ENCODE measurements at places on chromosomes 11 and 22. TPM values are rescaled to one million over a fixed set of nuclear protein-coding genes. Genes with fewer than 3 reads are reported as not detected.

GRCh38 chr11:20177136-20177535 lies 16.9 kb upstream of the DBX1 start:
- H3K4me1 ChIP-seq: no peaks in the 10 kb centered on the region
- no peaks in the 10 kb centered on the region for H3K36me3 ChIP-seq
- no peak for DNase-seq
- H3K27ac ChIP-seq: no peak overlapping the region
- no peak overlapping the region for H3K4me3 ChIP-seq

CARNS1 gene
- not detected for polyA plus RNA-seq

DNA sequence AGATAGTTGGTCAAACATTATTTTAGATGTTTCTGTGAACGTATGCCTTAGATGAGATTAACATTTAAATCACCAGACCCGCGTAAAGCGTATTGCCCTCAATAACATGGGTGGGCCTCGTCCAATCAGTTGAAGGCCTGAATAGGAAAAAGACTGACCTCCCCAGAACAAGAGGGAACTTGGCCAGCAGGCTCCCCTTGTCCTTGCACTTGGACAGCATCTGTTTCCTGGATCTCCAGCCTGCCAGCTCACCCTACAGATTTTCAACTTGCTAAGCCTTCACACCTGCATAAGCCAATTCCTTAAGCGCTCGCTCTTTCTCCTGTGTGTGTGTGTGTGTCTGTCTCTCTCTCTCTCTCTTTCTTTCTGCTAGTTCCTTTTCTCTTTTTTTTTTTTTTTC lies 8.2 kb downstream of the TOM1 start:
- H3K27ac ChIP-seq: no peak overlapping the region
- H3K4me1 ChIP-seq: peaks cover 11% of the 10 kb centered on the region
- no peaks in the 10 kb centered on the region for H3K27me3 ChIP-seq
- no peak overlapping the region for H3K4me3 ChIP-seq
- no peak for DNase-seq
- peaks cover 2% of the 10 kb centered on the region for H3K36me3 ChIP-seq

DNA sequence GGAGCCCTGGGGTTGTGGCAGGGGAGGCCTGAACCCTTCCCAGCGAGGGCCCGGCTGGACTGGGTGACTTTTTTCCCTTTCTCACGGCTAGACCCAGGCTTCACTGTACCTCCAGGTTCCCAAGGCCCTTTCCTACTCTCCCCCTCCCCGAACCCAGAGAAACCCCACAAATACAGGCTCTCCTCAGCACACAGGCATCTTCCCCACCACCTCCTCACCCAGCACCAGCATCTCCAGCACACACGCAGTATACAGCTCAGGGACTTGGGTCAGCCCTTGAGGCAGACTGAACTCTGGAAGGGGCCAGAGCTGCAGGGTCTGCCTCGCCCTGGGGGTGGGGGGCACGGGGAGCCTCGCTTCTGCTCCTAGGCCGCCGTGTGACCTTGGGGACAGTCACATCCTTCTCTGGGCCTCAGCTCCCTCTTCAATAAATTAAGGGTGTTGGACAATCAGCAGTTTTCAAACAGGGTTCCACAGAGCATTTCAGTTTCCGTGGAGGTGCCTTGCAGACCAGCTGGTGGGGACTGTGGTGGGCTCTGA lies 4.5 kb downstream of the TMPRSS13 start:
- no peak for DNase-seq
- no peak overlapping the region for H3K4me3 ChIP-seq
- no peaks in the 10 kb centered on the region for H3K4me1 ChIP-seq
- no peaks in the 10 kb centered on the region for H3K36me3 ChIP-seq
- H3K27me3 ChIP-seq: no peaks in the 10 kb centered on the region

DNA sequence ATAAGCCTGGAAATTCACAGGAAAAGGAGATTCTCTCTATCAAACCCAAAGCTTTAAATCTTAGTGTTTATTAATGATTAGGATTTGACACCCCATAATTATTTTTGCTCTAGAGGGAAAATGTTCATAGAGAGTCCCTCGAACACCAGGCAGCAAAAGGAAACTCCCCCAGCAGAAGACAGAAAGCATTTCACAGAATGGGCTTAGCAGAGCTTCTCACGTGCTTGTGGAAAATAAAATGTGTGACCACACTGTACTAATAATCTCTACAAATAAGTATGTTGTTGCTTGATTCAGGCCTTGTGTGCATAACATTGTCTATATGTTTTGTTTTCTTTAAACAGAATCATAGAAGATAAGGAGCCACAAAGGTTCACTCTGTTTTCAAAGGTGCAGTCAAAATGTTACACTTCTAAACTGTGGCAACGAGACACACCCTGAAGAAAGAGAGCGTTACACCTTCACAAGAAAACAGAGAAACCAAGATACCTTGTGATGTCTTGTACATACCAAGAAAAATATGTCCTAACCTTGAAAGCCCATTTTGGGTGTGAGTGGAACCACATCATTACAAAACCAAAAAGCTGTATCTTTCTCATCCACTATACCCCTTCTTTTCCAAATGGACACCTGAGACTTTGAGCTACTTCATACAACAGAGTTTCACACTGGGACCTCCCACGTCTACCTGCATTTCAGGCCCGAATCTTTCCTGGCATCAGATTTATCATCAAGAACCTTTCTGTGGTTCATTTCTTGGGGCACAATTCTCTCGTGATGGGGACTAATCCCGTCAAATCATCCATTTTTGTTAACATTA lies 282.5 kb downstream of the ETS1 start:
- H3K27me3 ChIP-seq: no peaks in the 10 kb centered on the region
- no peak overlapping the region for H3K27ac ChIP-seq
- no peaks in the 10 kb centered on the region for H3K36me3 ChIP-seq
- no peak overlapping the region for H3K4me3 ChIP-seq
- DNase-seq: no peak
- H3K4me1 ChIP-seq: peaks cover 3% of the 10 kb centered on the region

- DNase-seq: no peak
- no peak overlapping the region for H3K4me3 ChIP-seq
- no peak overlapping the region for H3K27ac ChIP-seq
- no peaks in the 10 kb centered on the region for H3K27me3 ChIP-seq
- H3K4me1 ChIP-seq: no peaks in the 10 kb centered on the region
- no peaks in the 10 kb centered on the region for H3K36me3 ChIP-seq
Measured at GRCh38 chr11:28649922-28650321, 541.7 kb downstream of the METTL15 start.

GRCh38 chr11:1405186-1406020 lies 15.7 kb downstream of the BRSK2 start:
- peaks cover 6% of the 10 kb centered on the region for H3K27me3 ChIP-seq
- H3K4me1 ChIP-seq: no peaks in the 10 kb centered on the region
- DNase-seq: no peak
- H3K27ac ChIP-seq: no peak overlapping the region
- no peak overlapping the region for H3K4me3 ChIP-seq

KRTAP5-8 gene
- 0.16 TPM for polyA plus RNA-seq

USH1C gene
- polyA plus RNA-seq: 293 TPM

GRCh38 chr22:39238966-39239505 lies 5.7 kb downstream of the PDGFB start:
- no peak overlapping the region for H3K27ac ChIP-seq
- no peak overlapping the region for H3K4me3 ChIP-seq
- peaks cover 6% of the 10 kb centered on the region for H3K4me1 ChIP-seq
- H3K27me3 ChIP-seq: peaks cover 11% of the 10 kb centered on the region
- DNase-seq: no peak

DNA sequence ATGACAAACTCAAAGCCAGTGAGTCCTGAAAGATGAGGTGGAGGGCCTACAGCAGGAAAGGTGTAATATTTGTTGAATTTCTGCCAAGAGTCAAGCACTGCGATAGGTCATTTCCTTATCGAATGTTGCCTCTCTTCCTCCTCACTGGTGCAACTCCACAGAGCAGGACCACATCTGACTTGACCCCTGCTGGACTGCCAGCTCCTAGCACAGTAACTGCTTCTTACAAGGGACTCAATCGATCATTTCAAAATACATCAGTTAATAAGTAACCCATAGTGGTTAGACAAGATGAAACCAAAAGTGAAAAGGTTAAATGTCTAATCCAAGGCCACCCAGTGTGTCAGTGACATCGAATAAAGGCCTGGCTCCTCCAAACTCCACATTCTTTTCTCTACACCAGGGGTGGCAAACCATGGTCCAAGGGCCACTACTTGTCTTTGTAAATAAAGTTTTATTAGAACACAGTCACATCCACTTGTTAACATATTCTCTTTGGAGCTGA lies 98.5 kb upstream of the CSNK2A3 start:
- H3K27me3 ChIP-seq: no peaks in the 10 kb centered on the region
- no peak overlapping the region for H3K4me3 ChIP-seq
- no peaks in the 10 kb centered on the region for H3K4me1 ChIP-seq
- peak; percentile 70 for DNase-seq
- H3K36me3 ChIP-seq: no peaks in the 10 kb centered on the region
- H3K27ac ChIP-seq: no peak overlapping the region

- H3K27me3 ChIP-seq: no peaks in the 10 kb centered on the region
- peaks cover 11% of the 10 kb centered on the region for H3K36me3 ChIP-seq
Measured at GRCh38 chr11:43923406-43924111, 18.9 kb upstream of the C11orf96 start.

- no peaks in the 10 kb centered on the region for H3K27me3 ChIP-seq
- no peaks in the 10 kb centered on the region for H3K36me3 ChIP-seq
- no peak for DNase-seq
- peaks cover 3% of the 10 kb centered on the region for H3K4me1 ChIP-seq
Measured at GRCh38 chr11:96384156-96384555, 5.6 kb downstream of the CCDC82 start.

- H3K4me1 ChIP-seq: no peaks in the 10 kb centered on the region
- H3K27me3 ChIP-seq: peaks cover 77% of the 10 kb centered on the region
- no peak for DNase-seq
- no peaks in the 10 kb centered on the region for H3K36me3 ChIP-seq
- H3K27ac ChIP-seq: no peak overlapping the region
- peak overlapping the region; percentile 50 for H3K4me3 ChIP-seq
Measured at GRCh38 chr11:79439886-79440570, 802 bp downstream of the TENM4 start.

- H3K36me3 ChIP-seq: no peaks in the 10 kb centered on the region
- H3K4me3 ChIP-seq: no peak overlapping the region
- no peak for DNase-seq
- no peaks in the 10 kb centered on the region for H3K27me3 ChIP-seq
- no peak overlapping the region for H3K27ac ChIP-seq
- no peaks in the 10 kb centered on the region for H3K4me1 ChIP-seq
Measured at GRCh38 chr11:78195917-78196560, 7.3 kb downstream of the USP35 start.

DNA sequence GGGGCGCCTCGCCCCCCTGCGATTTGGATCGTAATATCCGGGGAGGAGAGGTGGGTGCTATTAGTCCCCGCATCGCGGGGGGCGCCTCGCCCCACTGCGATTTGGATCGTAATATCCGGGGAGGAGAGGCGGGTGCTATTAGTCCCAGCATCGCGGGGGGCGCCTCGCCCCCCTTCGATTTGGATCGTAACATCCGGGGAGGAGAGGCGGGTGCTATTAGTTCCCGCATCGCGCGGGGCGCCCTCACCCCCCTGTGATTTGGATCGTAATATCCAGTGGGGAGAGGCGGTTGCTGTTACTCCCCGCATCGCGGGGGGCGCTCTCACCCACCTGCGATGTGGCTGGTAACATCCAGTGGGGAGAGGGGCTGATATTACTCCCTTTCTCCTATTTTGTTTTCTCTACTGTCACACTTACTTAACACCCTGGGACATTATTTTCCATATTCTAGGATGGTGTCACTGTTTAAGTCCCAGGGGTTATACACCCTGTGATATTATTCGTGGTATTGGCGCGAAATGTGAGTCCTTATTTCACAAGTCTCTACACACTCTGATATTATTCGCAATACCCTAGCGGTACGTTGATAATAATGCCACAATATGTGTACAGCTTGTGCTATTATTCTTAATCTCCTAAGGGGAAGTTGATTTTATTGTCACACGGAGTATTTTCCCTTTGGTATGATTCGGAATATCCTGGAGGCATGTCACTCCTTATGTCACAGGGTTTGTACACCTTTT lies 57.8 kb upstream of the ALDH3B2 start:
- peak overlapping the region; percentile 19 for H3K4me3 ChIP-seq
- H3K27me3 ChIP-seq: no peaks in the 10 kb centered on the region
- H3K4me1 ChIP-seq: no peaks in the 10 kb centered on the region
- no peak overlapping the region for H3K27ac ChIP-seq
- no peaks in the 10 kb centered on the region for H3K36me3 ChIP-seq
- peak; percentile 8 for DNase-seq

GRCh38 chr11:66450560-66450959 lies 11.9 kb upstream of the MRPL11 start:
- H3K27ac ChIP-seq: no peak overlapping the region
- no peaks in the 10 kb centered on the region for H3K4me1 ChIP-seq
- no peaks in the 10 kb centered on the region for H3K36me3 ChIP-seq
- no peak for DNase-seq
- H3K4me3 ChIP-seq: no peak overlapping the region

OR5A1 gene
- polyA plus RNA-seq: not detected

SLC22A25 gene
- not detected for polyA plus RNA-seq

SGSM1 gene
- 11.0 TPM for polyA plus RNA-seq

SAA2 gene
- polyA plus RNA-seq: 1.1 TPM

DNA sequence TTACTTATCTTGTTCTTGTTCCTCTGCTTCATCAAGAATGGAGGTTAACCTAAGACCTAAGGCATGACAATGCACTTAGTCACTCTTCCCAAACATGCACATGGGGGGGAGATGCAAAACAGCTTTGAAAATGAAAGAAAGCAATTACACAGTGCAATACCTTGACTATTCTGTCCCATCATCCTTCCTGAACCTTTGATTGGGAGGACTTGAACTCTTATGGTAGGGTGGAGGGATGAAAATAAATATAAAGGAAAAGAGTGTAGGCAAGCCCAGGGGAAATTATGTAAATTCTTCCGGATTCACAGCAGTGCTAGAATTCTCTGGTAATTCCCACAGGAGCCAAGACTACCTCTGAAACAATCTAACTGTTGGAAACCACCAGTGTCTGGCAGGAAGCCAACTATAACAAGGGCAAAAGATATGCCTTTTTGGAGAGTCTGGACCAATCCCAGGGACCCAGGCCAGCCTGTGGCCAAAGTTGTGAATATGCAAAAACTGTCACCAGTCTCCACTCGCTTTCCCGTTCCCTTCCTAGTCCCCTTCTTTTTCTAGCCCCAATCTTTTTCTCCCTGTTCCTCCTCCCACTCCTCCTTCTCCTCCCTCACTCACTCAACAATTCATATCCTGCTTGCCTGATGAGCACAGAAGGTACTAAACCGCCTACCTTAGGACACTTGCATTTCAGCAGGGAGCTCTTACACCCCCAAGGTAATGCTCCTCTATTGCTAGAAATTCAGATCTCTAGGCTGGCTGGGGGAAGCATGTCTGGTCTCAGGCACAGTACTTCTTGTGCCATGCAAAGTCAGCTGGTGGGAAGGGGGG lies 2.5 kb upstream of the RCN1 start:
- H3K27me3 ChIP-seq: peaks cover 23% of the 10 kb centered on the region
- no peak for DNase-seq
- H3K27ac ChIP-seq: no peak overlapping the region
- no peaks in the 10 kb centered on the region for H3K36me3 ChIP-seq

CABP4 gene
- polyA plus RNA-seq: 1.1 TPM

NUP98 gene
- polyA plus RNA-seq: 30.0 TPM

CACNA1I gene
- polyA plus RNA-seq: 0.18 TPM

ARHGEF17 gene
- 54.8 TPM for polyA plus RNA-seq
